ENCODE measurements at places on chromosomes 1 and 21.

DNA sequence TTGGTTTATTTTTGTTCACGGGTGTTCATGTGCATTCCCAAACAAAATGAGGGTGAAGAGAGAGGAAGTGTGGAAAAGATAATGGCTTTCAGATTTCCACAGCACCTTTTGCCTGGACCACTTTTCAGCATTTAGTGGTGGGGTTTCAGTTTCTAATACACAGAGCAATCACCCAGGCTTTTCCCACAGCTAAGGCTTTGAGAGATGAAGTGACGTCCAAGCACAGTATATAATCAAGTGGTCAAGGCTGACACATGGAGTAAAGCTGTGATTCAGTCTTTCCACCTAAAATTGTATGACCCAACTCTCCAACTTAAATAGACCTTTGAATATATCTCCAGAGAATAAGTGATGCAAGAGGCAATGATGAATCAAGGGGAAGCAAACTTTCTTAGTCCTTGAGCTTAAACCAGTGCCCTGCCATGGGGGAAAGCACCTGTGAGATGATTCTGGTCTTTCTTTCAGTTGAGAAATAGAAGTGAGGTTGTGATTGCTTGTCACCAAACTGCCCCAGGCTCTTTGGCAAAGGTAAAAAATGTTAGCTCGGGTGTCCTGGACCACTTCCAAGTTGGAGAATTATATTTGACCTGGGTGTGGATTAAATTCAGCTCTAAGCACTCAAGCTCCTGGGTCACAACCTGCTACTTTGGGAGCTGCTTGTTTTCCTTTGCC is 2.4 kb upstream of the PIK3R3 start:
- no peak overlapping the region for H3K27ac ChIP-seq
- H3K36me3 ChIP-seq = no peaks in the 10 kb centered on the region
- DNase-seq = no peak
- peaks cover 21% of the 10 kb centered on the region for H3K4me1 ChIP-seq
- H3K4me3 ChIP-seq = no peak overlapping the region

- no peaks in the 10 kb centered on the region for H3K27me3 ChIP-seq
- H3K36me3 ChIP-seq = peaks cover 11% of the 10 kb centered on the region
- no peak for DNase-seq
- H3K27ac ChIP-seq = no peak overlapping the region
- H3K4me3 ChIP-seq = no peak overlapping the region
Measured at GRCh38 chr21:45270306-45270821, 17.3 kb downstream of the POFUT2 start.

DNA sequence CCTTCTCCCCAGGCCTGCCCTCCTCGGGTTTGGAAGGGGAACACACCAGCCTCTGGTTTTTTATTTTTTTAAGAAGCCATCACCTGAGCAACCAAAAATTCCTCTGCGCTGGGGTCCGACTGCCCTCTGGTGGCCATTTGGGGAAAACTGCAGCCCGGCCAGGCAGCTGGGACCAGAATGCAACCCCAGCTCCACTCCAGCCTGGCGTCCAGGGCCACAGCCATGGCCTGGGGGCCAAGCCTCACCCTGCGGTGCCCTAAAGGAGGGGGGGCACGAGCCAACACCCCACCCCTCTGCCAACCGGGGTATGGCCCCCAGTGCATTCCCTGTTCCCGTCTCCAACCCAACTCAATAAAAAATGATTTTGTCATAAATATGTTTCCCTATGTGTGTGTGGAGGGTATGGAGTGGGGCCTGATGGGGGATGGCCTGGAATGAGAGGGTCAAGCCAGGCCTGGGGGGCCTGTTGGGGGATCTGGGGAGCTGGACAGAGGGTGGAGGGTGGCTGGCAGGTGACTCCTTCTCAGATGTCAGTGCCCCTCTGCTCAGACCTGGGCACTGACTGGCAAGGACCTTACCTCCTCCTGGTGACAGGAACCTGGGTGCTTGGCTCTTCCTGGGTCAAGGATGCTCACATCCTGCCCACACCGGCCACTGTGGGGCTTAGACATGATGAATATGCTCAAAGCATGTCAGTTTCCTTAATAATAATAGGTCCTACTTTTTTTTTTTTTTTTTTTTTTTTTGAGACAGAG is 3.2 kb downstream of the GPR3 start:
- DNase-seq = peak; percentile 85
- no peak overlapping the region for H3K4me3 ChIP-seq
- no peak overlapping the region for H3K27ac ChIP-seq
- peaks cover 23% of the 10 kb centered on the region for H3K4me1 ChIP-seq
- H3K36me3 ChIP-seq = no peaks in the 10 kb centered on the region

- no peak overlapping the region for H3K4me3 ChIP-seq
- H3K4me1 ChIP-seq = no peaks in the 10 kb centered on the region
- no peaks in the 10 kb centered on the region for H3K27me3 ChIP-seq
- H3K27ac ChIP-seq = no peak overlapping the region
Measured at GRCh38 chr1:98342566-98342965, 319.0 kb upstream of the SNX7 start.

DNA sequence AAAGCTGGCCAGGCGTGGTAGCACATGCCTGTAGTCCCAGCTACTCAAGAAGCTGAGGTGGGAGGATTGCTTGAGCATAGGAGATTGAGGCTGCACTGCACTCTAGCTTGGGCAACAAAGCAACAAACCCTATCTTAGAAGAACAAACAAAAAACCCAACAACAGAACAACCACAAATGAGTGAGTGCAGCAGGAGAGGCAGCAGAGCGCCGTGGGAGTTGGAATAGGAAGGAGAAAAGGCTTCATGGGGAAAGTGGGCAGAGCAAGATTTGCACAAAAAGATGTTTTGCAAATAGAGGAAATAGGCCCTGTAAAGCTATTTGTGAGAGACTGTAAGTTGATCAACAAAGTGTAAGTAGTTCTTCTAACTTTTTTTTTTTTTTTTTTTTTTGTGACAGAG is 19.6 kb downstream of the SMAP2 start:
- peaks cover 100% of the 10 kb centered on the region for H3K4me1 ChIP-seq
- peak overlapping the region; percentile 83 for H3K4me3 ChIP-seq
- no peaks in the 10 kb centered on the region for H3K27me3 ChIP-seq

DNA sequence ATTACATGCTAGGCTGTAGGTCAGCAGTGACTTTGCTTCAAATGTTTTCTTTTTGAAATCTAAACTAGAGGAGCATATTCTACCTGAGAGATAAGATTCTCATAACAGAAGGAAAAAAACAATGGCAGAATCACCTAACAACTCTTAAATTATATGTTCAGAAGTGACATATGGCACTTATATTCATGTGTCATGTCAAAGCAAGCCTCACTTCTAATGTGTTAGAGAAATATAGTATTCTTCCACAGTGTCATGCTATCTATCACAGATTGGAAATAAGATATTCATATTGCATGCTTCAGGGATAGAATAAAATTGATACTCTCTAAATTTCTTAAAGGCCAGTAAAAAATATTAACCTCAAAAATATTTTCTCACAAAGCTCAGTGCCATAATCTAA is 874.6 kb upstream of the PRMT6 start:
- no peaks in the 10 kb centered on the region for H3K36me3 ChIP-seq
- no peaks in the 10 kb centered on the region for H3K27me3 ChIP-seq
- no peak overlapping the region for H3K27ac ChIP-seq
- no peak overlapping the region for H3K4me3 ChIP-seq
- no peaks in the 10 kb centered on the region for H3K4me1 ChIP-seq

GRCh38 chr1:50920409-50920808 is 39.7 kb downstream of the FAF1 start:
- no peak for DNase-seq
- H3K27me3 ChIP-seq = no peaks in the 10 kb centered on the region
- H3K27ac ChIP-seq = no peak overlapping the region
- no peak overlapping the region for H3K4me3 ChIP-seq

DNA sequence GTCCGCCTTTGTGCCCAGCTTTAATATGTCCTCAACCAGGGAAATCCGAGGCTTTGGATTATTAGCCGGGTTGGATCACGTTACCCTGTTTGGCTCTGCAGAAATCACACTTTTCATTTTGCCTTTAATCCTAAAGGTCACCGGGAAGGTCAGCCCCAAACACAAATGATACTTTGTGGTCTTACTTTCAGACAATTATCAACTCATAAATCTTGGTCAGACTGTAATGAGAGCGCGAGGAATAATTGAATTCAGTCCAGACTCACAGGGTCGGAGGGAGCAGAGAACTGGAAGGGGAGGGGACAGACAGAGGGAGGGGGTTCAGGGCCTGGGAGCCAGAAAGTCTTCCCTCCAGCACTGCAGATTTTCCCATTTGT is 91.7 kb upstream of the NFIA start:
- no peak overlapping the region for H3K4me3 ChIP-seq
- no peaks in the 10 kb centered on the region for H3K4me1 ChIP-seq
- H3K27ac ChIP-seq = no peak overlapping the region

- H3K27me3 ChIP-seq = no peaks in the 10 kb centered on the region
- H3K27ac ChIP-seq = peak overlapping the region; percentile 74
- DNase-seq = no peak
- H3K4me3 ChIP-seq = no peak overlapping the region
- no peaks in the 10 kb centered on the region for H3K36me3 ChIP-seq
- peaks cover 3% of the 10 kb centered on the region for H3K4me1 ChIP-seq
Measured at GRCh38 chr1:111571987-111572386, 47.6 kb upstream of the RAP1A start.

GRCh38 chr1:22420455-22421053 is 31.1 kb upstream of the ZBTB40 start:
- DNase-seq = peak; percentile 26
- H3K27ac ChIP-seq = no peak overlapping the region
- peaks cover 63% of the 10 kb centered on the region for H3K27me3 ChIP-seq

GRCh38 chr1:214002060-214002459 is 14.3 kb downstream of the PROX1 start:
- no peak overlapping the region for H3K4me3 ChIP-seq
- no peak overlapping the region for H3K27ac ChIP-seq
- no peak for DNase-seq

GRCh38 chr1:66834926-66835325 is 33.9 kb upstream of the INSL5 start:
- H3K36me3 ChIP-seq = no peaks in the 10 kb centered on the region
- peak overlapping the region; percentile 51 for H3K27ac ChIP-seq
- no peak overlapping the region for H3K4me3 ChIP-seq

DNA sequence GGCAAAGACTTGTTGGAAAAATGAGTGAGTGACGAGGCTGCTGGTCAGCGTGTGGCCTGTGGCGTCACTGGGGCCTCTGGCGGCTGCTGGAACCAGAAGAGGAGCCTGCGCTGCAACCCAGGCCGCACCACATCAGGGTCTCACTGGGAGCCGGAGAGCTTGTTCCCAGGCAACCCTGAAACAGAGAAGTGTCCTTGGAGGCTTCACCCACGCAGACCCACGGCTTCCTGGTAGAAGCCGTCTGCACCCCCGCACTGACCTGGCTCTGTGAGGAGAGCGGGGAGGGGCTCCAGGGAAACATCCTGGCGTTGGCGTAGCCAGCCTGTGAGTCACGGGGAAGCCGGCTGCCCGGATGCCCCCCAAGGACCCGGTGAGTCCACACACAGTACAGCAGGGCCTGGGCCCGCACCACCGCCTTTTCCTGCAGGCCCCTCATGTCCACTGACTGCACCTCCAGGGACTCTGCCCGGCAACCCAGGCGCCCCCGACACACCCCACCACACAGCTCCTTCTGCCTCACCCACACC is 57.4 kb downstream of the COL6A1 start:
- H3K4me1 ChIP-seq = no peaks in the 10 kb centered on the region
- no peak overlapping the region for H3K27ac ChIP-seq
- H3K36me3 ChIP-seq = peaks cover 7% of the 10 kb centered on the region
- no peak overlapping the region for H3K4me3 ChIP-seq

DNA sequence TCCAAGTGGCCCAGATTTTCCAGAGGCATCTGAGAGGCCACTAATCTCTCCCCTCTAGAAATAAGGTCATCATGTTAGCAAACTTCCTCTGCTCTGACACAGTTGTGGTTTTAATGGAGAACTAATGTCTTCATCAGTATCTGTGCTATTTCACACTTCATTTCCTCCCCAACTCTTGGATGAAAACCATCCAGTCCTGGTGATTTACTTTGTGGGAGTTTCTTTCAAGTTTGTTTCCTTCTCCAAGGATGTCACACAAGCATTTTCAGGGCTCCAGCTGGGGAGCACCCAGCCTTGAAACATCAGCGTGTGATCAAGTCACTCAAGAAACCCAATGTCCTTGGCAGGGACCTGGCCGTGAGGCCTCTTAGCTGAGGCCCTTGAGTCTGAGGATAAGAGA is 38.8 kb downstream of the TBX15 start:
- no peak for DNase-seq
- no peaks in the 10 kb centered on the region for H3K4me1 ChIP-seq
- no peak overlapping the region for H3K27ac ChIP-seq
- no peaks in the 10 kb centered on the region for H3K36me3 ChIP-seq
- H3K27me3 ChIP-seq = peaks cover 16% of the 10 kb centered on the region
- H3K4me3 ChIP-seq = no peak overlapping the region

DNA sequence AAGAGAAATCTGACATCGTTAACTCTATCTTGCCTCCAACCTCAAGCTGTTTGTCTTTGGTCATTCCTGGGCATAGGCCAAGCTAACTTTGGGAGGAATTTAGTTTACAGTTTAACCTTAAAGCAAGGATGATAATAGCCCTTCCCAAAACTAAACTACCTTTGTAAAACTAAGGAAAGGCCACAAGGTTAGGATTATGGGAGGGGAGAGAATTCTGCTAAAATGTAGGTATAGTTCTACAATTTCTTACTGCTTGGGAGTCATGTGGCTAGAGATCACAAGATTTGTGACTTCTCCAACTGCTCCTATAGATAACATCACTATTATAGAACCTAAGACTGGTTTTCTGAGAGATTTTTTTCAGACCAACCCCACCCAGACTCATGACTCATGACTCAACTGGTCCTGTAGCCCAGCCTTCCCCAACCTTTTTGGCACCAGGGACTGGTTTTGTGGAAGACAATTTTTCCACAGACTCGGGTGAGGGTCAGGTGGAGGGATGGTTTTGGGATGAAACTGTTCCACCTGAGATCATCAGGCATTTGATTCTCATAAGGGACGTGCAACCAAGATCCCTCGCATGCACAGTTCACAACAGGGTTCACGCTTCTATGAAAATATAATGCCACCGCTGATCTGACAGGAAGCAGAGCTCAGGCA is 70.7 kb upstream of the MUTYH start:
- no peaks in the 10 kb centered on the region for H3K27me3 ChIP-seq
- H3K27ac ChIP-seq = peak overlapping the region; percentile 65
- H3K36me3 ChIP-seq = peaks cover 7% of the 10 kb centered on the region
